NCI-H187 (cell line): ENCODE measurements at places on chromosomes 3 and 15.
A peak's percentile ranks its signal among the peaks of the same experiment; 100 is the strongest.

DNA sequence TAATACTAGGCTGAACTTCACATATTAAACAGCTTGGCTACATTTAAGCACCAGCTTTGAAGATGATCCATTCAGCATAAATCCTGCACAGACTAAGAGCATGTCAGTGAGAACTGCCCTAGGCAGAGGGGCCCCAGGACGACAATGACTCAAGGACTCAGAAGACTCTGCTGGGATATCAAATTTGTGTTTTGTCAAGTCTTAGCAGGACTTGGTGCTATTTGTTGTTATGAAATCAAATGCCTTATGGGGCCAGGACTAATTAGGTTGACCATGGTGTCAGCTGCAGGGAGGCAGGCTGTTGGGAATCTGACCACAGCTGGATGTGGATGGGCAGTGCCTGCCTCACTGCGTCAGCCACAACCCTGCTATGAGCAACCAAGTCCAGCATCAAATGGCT, 91.8 kb downstream of the RYR3 start:
- DNase-seq, result no peak

- DNase-seq, result no peak
Observed at GRCh38 chr3:127699416-127700300, 26.9 kb downstream of the ABTB1 start.

- no peak for DNase-seq
Observed at GRCh38 chr3:127476936-127477335, 113.6 kb downstream of the TPRA1 start.

DNA sequence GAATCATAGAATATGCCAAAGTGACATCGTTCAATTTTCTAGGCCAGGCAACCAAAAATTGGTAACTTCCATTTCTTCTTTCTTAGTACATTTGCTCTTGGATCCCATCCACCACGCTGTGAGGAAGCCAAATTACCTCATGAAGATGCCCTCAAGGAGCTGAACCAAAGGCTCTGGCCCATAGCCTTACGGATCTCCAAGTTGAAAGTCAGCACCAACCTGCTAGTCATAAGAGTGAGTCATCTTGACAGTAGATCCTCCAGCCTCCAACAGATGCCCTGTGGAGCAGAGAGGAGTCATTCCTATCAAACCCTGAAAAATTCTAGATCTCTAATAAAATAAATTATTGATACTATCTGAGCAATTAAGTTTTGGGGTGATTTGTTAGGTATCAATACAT, 322.5 kb upstream of the COL8A1 start:
- no peak for DNase-seq

- no peak for DNase-seq
Observed at GRCh38 chr15:38042211-38042610, 107.8 kb downstream of the TMCO5A start.

DNA sequence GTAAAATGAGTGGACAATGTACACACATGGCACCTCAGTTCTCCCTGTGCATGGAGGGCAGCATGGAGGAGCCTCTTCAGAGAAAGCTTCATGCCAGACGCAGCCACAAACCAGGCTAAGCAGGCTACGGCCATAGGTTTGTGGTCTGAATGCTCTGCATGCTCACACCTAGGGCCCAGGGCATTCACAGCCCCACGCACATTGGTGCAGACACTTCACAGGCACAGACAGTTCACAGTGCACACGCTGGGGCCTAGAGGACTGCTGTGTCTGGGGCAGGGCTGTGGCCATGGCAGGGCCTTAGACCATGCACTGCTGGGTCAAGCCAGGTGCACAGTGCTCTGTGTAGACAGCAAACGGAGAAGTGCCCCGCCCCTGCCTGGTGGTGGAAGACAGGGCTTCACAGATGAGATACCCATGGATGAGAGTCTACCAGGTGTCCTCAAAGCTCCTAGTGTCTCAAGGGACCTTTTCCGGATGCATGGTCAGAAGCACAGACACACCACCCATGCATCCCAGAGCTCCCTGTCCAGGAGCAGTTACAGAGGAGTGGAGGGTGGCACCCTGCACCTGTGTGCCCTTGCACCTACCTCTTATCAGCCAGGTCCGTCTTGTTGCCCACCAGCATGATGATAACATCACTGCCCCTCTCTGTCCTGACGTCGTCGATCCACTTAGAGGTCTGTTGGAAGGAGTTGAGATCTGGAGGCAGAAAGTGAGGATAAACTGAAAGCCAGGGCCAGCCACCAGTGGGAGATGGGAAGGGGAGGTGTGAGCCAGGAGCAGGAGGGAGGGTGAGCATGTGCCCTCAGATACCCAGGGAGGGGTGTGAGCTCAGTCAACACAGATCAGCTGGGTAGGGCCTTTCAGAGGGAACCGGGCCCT, 33.5 kb downstream of the SRPRB start:
- DNase-seq, result no peak

DNA sequence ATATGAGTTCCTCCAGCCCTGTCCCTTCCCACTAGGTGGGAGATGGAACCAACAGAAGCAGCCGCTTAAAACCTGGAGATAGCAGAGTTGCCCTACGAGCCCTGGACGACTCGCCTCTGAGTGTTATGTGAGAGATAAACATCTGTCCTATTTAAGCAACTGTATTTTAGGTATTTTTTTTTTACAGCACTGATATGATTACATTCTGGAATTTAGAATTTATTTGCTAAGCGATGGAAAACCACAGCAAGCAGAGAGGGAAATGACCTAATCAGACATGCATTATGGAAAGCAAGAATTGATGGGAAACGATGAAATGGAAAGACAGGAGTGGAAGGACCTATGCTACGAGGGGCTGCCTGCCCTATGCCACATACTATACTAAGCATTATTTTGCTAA, 379.0 kb upstream of the IL12A start:
- DNase-seq, result no peak

DNA sequence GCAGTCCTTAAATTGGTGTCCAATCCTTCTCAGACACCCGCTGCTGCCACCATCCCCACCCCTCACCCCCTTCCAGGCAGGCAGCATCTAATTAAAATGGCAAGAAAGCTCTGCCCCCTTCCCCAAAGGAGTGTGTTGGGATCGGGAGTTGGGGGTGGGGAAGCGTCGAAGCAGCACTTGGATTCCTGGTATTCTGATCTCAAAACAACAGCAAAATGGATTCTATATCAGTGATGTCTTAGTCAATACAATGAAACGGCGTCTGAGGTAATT, 1.4 kb downstream of the TNIK start:
- DNase-seq, result no peak

- DNase-seq, result no peak
Observed at GRCh38 chr3:4983739-4984510, 4.7 kb downstream of the BHLHE40 start.

DNA sequence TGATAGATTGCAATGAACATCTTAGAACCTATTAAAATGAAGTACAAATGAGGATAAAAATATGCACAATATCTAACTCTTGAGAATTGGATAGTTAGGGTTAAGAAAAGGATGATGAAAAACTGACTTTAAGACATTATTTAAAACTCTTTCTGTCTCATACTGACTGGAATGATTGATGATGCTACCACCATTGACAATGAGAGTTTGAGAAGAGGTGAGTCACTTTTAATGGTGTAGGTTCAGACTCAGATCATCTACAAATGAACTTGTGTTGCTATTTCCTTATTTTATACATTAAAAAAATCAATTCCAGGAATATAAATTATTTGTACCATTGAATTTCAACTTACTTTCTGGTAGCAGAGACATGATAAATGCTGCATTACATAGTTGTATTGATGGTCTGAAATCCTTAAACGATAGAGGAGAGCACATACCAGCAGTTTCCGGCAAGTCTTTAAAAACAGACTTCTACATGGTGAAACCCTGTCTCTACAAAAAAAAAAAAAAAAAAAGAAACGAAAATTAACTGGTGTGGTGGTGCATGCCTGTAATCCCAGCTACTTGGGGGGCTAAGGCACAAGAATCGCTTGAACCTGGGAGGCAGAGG, 409.0 kb downstream of the OTOL1 start:
- no peak for DNase-seq

GRCh38 chr3:8095724-8096123, 405.9 kb upstream of the LMCD1 start:
- DNase-seq, result no peak

DNA sequence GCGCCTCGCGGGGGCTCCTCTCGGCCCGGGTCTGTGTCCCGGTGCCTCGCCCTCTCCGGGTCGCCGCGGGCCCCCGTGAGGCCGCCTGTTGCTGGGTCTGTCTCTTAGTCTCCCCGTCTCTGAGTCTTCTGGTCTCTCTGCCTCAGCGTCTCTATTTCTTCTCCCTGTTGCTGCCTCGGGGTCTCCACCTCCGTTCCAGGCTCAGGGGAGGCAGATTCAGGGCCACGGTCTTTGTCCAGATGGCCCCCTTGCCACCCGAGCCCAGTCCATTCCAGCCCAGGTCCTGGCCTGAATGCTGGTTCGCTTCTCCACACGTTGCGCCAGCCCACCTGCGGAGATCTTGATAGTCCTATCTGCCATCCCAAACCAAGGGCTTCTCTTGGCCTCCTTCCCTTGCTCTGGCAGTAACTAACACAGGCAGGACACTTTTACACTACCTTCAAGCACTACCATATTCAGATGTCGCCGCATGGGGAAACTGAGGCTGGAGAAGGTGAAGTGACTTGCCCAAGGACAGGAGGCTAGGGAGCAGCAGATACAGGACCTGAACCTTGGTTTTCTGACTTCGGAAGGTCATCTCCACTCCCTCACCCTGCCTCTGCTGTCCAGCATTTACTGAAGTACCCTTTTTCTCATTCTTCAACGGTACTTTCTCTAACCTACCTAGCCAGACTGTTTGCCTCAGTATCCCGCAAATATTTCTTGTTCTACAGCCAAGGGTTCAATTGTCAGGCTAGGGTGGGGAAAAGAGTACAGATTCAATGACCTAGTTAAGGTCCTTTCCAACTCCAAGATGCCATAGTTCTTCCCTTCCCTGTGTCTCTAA, 616 bp upstream of the IGDCC4 start:
- DNase-seq, result no peak

DNA sequence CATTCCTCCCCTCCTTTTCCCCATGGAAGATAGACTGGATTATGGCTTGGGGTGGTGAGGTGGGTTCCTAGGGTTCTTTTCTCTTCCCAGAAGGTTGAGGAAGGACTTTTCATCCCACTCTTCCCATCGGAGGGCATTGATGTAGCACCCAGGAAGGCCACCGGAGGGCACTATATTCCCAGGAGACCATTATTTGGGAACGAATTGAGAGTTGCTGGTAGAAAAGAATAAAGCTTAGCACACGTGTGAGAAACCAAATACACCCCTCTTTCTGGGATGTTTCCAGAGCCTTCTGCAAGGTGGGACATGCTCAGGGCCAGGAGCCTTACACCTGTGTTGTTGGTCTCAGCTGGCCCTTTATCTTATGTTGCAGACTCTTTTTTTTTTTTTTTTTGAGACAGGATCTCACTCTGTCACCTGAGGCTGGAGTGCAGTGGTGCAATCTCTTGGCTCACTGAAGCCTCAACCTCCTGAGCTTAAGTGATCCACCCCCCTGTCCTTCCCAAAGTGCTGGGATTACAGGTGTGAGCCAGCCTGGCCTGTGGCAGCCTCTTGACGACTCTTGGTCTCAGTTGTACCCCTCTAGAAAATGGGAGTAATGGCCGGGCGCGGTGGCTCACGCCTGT, 6.3 kb upstream of the CDC25A start:
- DNase-seq, result peak; percentile 3

- DNase-seq, result no peak
Observed at GRCh38 chr15:30062881-30063280, 19.9 kb upstream of the GOLGA8J start.

DNA sequence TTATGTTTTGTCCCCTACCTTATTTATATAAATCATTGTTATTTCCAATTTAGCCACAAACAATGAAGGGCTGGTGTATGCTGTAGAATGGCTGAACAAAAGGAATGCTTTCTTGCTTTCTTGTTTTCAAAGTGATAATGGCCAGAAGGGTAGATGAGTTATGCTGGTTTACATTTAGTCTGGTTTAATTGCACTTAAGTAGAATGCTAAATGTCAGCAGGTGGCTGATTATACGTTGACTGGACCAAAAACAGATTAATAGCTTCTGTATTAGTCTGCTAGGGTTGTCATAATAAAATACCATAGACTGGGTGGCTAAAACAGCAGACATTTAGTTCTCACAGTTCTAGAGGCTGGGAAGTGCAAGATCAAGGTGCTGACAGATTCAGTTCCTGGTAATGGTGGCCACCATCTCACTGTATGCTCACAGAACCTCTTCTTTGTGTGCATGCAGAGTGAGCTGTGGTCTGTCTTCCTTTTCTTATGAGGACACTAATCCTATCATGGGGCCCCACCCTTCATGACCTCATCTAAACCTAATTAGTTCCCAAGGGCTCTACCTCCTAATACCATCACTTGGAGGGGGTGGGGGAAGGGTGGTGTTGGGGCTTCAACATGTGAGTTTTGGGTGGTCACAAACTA, 17.1 kb upstream of the XIRP1 start:
- no peak for DNase-seq

GRCh38 chr3:159632851-159633250, 355.8 kb upstream of the IL12A start:
- no peak for DNase-seq

GRCh38 chr15:70327856-70328678, 230.3 kb upstream of the TLE3 start:
- DNase-seq, result no peak

DNA sequence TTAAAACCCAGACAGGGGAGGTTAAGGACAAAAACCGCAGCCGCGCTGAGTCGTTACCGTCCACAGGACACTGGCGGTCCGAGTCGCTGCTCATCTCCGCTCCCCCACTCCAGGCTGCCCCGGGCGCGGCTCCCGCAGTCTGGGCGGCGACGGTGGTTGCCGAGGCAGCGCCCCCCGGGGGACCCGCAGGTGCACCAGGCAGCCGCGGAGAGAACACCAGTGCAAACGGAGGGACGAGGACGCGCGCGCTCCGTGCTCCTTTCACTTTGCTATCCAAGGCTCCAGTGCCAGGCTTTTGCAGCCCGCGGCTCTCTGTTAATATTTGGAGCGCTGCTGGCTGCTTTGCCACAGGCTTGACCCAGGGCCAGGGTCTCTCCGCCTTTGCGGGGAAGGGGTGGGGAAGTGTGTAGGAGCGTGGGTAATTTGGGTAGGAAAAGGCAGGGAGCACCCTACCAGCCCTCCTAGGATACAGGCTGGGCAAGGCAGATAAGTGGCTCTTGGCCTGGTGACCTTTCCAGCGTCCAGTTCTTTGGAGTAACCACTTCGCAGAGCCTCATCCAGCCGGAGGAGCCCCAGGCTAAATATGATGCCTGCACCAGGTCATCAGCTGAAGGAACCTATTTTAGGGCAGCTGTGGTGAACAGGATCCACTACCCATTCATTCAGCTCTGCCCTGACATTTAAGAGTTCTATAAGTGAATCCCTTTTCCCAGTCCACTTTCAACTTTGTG, at the start of gene GADL1:
GADL1 (minus strand) TSS at position 141 of the 731 bp plus-strand sequence; CDS start at position 94, 47 bp downstream.
- no peak for DNase-seq

DNA sequence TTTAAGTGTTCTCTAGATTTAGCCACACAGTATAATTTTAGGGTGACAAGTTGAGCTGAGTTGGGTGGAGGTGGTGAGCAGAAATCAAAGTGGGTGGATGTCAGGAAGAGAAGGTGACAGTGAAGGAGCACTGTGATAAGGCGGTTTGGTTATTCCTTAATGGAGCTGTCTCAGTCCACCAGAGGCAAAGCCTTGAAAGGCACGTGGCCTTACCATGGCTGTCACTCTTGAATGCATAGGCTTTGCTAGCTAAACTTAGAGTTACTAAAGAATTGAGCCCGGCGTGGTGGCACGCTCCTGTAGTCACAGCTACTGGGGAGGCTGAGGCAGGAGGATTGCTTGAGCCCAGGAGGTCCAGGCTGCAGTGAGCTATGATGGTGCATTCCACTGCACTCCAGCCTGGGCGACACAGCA, 560 bp upstream of the TTLL13 start:
- DNase-seq, result no peak

- no peak for DNase-seq
Observed at GRCh38 chr3:27224197-27224596, 145.0 kb downstream of the NEK10 start.
